ENCODE measurements at places on chromosomes 2 and 18.

- DNase-seq, result no peak
Observed at GRCh38 chr2:158486970-158487325, 30.2 kb downstream of the PKP4 start.

GRCh38 chr2:203080447-203081045 lies 65.9 kb downstream of the NBEAL1 start:
- no peak for DNase-seq

- DNase-seq, result peak; percentile 39
Observed at GRCh38 chr2:170324640-170325046, 146.7 kb downstream of the MYO3B start.

GRCh38 chr2:106350980-106351379 lies 117.2 kb downstream of the RGPD3 start:
- no peak for DNase-seq

GRCh38 chr2:235672720-235673119 lies 178.9 kb downstream of the AGAP1 start:
- DNase-seq, result no peak

DNA sequence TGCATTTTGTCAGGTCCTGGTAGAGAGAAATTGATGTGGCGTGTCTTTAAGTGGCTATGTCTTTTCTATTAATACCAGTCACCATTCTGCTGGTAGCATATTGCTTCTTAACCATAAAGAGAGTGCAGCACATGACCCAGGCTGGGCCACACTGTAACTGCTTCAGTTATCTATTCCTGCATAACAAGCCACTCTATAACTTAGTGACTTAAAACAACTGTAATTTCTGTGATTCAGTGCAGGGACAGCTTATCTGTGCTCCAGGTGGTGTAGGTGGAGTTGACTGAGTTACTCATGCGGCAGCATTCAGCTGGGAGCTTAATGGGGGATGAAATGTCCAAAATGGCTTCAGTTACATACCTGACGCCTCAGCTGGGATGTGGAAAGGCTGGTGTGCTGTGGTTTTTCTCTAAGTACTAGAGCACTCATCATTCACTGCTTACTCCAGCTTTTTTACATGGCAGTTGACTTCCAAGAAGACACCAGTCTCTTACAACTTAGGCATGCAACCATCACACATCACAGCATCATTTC lies 742.4 kb downstream of the SATB2 start:
- no peak for DNase-seq

- DNase-seq, result no peak
Observed at GRCh38 chr2:192267484-192267883, 72.8 kb upstream of the TMEFF2 start.

DNA sequence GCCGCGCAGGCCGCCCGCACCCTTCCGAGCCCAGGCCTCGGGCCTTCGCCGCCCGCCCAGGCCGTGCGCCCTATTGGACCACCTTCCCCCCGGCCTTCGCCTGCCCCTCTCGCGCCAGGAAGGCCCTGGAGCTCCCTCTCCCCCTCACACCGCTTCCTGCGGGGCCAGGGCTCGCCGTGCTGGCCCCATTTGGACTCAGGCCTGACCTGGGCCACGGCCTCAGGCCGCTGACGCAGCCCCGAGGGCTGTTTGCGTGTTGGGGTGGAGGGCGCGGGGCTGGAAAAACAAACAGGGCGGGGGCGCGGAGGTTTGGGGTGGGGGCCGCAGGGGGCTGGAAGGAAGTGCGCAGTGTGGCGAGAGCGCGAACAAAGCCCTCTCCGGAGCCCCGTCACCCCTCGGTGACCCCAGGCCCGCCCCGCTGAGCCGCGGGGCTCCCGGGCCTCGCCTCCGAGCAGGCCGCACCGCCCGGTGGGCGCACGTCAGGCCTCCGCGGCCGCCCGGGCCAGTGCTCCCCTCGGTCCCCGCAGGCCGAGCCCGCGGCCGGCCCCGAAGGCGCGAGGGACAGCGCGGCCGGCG lies 12.3 kb upstream of the SIX3 start:
- no peak for DNase-seq

GRCh38 chr2:66578054-66578686 lies 143.2 kb downstream of the MEIS1 start:
- DNase-seq, result no peak

DNA sequence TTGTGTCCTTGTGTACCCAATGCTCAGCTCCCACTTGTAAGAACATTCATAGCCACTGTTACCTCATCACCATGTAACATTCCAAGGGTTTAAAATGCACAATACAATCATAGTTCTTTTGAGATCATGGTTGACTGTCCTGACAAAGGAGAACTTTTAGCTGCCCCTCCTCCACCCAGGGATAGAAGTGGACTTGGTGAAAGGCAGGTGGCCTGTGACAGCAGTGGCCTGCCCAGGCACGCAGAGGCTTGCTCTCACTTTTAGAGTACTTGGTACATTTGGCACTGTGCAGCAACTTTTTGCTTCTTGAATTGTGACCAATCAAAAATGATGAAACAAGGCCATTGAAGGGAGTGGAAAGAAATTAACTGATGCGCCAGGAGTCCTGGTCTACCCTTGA lies 108.7 kb downstream of the ANKRD44 start:
- no peak for DNase-seq

DNA sequence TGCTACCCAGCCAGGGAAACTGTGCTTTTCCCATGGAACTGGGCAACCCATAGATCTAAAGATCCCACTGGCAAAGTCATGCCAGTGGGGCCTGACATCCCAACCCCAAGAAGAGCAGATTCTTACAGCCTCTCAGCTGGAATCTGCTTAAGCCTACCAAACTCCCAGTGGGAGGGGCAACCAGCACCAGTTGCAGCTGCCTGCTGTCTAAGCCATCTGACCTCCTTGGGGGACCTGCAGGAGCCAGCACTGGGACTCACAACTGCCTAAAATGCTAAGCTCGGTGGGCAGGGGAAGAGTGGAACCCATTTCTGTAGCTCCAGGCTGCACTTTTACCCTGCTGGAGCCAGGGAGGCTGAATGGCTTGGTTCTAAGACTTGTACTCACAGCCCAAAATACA lies 770.7 kb upstream of the SLC8A1 start:
- no peak for DNase-seq

GRCh38 chr18:6591491-6591890 lies 138.0 kb upstream of the ARHGAP28 start:
- DNase-seq, result no peak
